ENCODE measurements at places on chromosomes 13 and 19.

DNA sequence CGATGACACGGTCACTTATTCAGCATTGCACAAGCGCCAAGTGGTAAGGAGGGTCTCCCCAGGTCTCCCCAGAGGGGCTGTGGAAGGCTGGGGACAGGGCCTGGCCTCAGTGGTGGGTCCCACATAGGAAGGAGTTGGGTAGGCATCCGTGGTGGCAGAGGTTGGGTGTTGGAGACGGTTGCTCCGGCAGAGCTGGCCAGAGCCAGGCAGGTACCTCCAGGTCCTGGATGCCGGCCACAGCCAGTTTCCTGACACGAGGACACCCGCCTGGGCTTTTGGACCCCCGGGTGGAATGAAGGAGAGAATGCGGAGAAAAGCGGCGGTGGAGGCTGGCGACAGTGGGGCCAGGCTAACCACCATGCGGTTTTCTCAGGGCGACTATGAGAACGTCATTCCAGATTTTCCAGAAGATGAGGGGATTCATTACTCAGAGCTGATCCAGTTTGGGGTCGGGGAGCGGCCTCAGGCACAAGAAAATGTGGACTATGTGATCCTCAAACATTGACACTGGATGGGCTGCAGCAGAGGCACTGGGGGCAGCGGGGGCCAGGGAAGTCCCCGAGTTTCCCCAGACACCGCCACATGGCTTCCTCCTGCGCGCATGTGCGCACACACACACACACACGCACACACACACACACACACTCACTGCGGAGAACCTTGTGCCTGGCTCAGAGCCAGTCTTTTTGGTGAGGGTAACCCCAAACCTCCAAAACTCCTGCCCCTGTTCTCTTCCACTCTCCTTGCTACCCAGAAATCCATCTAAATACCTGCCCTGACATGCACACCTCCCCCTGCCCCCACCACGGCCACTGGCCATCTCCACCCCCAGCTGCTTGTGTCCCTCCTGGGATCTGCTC is 1.3 kb upstream of the FFAR1 start:
- DNase-seq: no peak

- no peak for DNase-seq
Observed at GRCh38 chr19:33511346-33511745, 10.2 kb downstream of the PEPD start.

- no peak for DNase-seq
Observed at GRCh38 chr13:39302820-39303219, 264.6 kb downstream of the NHLRC3 start.

GRCh38 chr13:102703726-102704035 is 8.8 kb upstream of the METTL21C start:
- DNase-seq: no peak

DNA sequence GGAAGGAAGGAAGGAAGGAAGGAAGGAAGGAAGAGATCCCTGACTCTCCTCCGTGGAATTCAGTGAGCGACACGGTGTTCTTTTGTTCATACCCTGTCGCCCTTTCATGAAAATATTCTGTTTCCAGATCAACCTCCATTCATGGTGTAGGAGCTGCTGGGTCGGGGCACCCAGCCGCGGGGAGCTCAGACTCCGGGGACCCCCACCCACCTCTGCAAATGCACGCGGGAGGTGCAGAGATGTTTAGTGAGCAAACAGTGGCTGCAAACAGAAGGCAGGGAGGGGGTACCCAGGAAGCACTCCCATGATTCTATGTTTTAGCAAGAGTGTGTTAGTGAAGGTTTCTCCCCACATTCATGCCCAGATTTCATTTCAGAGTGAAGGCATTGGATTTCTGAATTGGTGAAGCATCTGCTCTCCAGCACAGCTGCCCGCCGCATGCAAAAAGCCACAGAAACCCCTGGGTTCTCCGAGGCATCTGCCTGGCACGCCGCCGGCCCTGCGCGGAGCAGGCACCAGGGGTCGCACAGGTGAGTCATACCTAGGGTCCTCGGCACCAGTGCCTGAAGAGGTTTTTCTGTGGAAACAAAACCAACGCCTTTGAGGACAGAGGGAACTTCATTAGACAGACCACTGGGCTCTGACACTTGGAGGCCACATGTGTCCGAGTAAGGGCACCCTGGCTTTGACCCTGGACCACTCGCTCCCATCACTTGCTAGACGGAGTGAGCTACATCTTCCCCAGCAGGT is 80.6 kb downstream of the ZNF557 start:
- no peak for DNase-seq

DNA sequence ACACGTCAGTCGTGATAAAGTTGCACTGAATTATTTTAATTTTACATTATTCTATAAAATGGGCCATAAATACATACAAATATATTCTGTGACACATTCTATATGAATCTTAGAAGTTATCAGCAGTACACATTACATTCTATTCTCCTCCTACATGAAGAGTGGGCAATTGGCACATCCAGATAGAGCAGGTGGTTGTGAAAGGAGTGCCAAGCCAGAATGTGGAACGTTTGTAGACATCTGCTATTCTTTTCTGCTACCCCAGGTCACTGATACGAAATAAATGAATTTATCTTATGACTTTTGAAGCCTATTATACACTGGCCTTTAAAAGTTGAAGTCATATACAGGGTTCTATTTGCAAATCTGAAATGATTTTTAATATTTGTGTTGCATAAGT is 373.2 kb downstream of the PCDH17 start:
- no peak for DNase-seq

DNA sequence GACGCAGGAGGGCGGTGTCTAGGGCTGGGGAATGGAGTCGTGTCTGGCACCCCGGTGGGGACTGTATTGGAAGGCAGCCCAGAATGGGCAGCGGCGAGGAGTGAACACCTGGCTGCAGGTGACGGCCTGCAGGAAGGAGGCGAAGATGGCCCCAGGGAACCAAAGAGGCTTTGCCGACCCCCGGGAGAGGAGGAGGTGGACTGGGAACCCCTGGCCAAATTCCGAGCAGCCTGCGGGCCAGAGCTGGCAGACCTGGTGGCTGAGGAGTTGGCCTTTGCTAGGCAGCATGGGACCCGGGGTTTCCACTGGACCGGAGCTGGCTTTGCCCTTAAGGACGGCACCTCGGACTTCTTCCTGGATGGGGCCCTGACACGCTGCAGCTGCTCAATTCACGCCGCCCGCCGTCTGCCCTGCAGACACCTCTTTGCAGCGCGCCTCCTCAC is 25.9 kb downstream of the ZSWIM9 start:
- no peak for DNase-seq

GRCh38 chr13:33761740-33762139 is 56.2 kb upstream of the RFC3 start:
- DNase-seq: no peak

DNA sequence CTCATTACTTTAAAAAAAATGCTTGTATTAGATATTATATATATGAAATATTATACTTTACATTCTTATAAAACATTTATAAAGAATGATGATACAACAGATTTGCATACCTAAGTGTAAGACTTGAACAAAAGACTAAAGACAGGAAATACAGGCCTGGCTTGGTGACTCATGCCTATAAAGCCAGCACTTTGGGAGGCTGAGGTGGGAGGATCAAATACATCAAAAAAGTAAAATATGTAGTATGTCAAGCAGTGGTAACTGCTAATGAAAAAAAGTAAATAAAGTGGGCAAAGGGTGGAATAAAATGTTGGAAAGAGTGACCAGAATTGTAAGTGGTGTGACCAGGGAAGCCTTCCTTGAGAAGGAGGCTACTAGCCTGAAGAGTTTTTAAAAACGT is 133.7 kb downstream of the GGACT start:
- DNase-seq: no peak

DNA sequence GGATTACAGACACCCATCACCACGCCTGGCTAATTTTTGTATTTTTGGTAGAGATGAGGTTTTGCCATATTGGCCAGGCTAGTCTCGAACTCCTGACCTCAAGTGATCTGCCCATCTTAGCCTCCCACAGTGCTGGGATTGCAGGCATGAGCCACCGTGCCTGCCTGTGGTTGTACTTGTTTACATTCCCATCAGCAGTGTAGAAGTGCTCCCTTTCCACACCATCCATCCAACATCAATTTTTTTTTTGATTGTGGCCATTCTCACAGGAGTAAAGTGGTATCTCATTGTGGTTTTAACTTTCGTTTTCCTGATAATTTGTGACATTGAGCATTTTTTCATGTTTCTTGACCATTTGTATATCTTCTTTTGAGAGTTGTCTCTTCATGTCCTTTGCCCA is 1019.4 kb upstream of the SLC10A2 start:
- no peak for DNase-seq

DNA sequence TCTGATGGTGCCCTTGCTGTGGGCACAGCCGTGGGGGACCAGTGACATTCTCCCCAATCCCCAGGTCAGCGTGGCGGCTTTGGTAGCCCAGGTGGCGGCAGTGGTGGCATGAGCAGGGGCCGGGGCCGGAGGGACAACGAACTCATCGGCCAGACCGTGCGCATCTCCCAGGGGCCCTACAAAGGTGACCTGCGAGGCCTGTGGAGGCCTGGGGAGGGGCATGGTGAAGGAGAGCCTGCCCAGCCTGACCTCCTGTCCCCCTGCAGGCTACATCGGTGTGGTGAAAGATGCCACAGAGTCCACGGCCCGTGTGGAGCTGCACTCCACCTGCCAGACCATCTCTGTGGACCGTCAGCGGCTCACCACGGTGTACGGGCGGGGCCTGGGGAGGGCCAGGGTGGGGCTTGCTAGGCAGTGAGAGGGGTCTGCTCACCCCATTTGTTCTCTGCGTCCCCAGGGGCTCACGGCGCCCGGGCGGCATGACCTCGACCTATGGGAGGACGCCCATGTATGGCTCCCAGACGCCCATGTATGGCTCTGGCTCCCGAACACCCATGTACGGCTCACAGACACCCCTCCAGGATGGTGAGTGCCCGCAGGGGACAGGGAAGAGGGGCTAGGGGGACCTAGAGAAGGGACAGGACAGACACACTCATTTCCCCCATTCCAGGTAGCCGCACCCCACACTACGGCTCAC is 7.7 kb upstream of the TIMM50 start:
- DNase-seq: no peak
